Right atrium auricular region (tissue), 2 donors: ENCODE measurements at places on chromosomes 4 and X. TPM values are rescaled to one million over a fixed set of nuclear protein-coding genes. Genes with fewer than 3 reads are reported as not detected.

DNA sequence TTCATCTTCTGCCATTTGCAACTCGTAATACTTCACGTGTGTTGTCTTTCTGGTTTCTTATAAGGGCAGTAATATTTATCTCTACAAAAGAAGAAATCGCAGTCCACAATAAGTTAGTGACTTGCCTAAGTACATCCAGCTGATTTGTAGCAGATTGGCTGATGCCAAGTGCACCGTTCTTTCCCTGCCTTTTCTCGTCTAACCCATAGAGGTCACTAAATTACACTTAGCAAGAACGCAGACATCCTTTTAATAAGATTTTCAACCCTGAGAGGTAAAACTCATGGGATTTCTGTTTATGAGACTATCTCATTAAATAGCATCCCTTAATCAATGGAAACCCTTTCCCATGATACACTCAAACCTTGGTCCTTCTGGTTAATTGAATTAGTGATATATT, 408.6 kb upstream of the ACTRT1 start:
- DNase-seq, result no peak

- DNase-seq, result no peak
Observed at GRCh38 chrX:129723511-129723910, 15.3 kb upstream of the XPNPEP2 start.

GRCh38 chrX:154751203-154751668, 359 bp upstream of the GAB3 start:
- DNase-seq, result no peak

- no peak for DNase-seq
Observed at GRCh38 chr4:166335256-166335938, 462.4 kb downstream of the TLL1 start.

GRCh38 chr4:177446586-177446985, 4.3 kb upstream of the AGA start:
- no peak for DNase-seq

DNA sequence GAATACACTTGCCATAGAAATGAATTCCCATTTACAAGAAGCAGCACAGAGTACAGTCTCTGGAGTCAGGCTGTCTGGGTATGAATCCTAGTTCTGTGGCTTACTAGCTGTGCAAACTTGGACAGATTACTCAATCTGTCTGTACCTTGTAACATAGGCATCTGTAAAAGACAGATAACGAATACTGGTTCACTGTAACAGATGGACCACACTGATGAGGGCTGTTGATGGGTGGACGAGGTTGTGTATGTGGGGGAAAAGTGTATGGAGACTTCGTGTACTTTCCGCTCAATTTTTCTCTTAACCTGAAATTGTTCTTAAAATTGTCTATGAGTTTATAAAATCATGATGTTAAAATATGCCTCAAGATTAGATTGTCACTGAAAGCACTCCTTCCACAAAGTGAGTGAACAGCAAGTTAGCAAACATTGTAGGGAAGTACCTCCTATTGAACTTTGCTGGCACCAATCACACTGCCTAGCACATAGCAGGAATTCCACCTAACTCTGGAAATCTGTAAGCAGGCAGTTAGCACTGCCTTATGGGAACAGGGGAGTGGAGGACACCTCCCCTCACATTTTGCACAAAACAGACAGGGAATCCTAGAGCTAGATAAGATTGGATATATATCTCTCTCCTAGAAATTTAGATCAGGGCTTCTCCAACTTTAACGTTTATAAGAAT, 6.5 kb upstream of the EXOSC9 start:
- DNase-seq, result no peak

DNA sequence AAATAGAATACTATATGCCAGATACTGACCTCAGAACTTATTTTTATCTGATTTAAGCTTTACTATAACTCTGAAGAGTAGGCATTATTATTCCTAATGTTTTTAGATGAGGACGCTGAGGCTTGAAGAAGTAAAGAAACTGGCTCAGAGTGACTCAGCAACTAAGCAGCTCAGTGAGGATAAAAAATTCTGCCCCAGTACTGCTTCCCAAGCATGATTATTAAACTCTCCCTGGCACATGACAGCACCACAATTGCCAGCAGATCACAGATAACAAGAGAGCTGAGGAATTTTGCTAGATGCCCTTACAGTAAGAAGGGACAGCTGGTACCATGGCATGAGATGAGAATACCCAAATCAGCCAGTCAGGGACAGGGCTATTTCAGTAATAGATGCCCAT, 219.4 kb downstream of the NKX6-1 start:
- DNase-seq, result no peak

DNA sequence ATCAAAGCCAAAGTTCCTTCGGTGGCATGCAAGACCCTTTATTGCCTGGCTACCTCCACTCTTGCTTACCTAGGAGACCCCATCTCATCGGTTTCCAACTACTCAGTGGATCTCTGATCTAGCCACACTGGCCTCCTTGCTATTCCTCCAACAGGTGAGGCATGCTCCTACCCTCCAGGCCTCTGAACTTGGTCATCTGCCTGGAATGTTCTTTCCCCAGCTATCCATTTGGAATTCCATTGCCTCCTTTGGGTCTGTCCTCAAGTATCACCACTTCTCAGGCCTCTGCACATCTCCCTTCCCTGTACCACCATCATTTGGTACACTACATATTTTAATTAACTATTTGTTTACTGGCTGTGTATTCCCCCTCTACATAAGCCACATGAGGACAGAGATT, 11.2 kb downstream of the LGI2 start:
- DNase-seq, result no peak

DNA sequence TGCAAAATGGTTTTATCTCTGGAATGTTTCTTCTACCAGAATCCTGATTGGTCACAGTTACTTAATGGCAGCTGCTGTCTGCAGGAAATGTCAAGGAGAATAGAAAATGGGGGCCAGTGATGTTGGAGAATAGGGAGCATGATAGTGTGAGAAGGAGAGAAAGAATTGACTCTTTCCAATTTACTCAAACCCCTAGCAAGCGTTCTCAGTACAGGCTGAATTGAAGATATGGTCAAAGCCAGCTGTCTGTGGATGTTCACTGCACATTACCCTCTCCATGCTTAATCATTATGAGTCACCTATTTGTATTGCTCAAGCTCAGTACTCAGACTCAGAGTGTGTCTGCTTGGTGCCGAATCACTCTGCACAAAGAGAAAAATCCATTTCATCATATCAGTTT, 57.8 kb upstream of the FAM47B start:
- no peak for DNase-seq

DNA sequence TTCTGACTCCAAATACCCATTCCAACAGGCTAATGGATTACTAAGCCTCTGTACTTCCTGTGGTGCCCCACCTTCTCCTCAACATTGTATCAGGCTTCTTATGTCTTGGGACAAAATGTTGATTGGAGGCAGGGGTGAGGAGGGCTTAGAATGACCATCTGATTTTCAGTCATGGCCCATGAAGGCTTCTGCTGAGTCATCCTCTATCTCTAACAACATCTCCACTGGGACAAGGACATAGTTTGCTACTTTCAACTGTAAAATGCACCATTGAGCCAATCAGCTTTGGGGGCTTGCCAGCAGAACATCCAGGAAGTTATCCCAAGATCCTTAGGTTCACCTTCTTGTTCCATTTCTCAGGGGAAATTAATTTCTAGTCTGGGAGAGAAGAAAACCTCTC, 29.5 kb downstream of the MAGEB17 start:
- no peak for DNase-seq

GRCh38 chrX:116342903-116343302, 93.5 kb upstream of the SLC6A14 start:
- no peak for DNase-seq

DNA sequence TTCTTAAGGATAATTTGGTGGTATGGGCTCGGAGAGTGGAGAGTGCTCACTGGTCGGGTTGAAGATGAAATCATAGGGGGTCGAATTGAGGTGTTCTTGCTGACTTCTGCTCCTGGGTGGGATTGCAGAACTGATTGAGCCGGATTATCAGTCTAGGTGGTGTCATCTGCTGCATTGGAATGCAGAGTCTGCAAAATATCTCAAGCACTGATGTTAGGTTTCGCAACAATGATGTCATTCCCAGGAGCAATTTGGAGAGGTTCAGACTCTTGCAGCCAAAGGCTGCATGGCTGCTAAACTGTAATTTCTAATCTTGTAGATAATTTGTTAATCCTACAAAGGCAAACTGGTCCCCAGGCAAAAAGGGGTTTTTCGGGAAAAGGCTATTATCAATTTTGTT, 67.7 kb downstream of the RHOH start:
- DNase-seq, result no peak

Gene KLB
- total RNA-seq, result 0.11 TPM

Gene CFI
- 12.6 TPM for total RNA-seq

Gene PPP4R3C
- not detected for total RNA-seq

Gene GAGE12F
- not detected for total RNA-seq

Gene PRPS1
- 23.8 TPM for total RNA-seq
